Stimulated activated CD8-positive, alpha-beta memory T cell treated with anti-CD3 and anti-CD28 coated beads, Interleukin-2, amount 100 ng/mL, for 48 hours (primary cell): ENCODE measurements at places on chromosomes 1 and 21.
A peak's percentile ranks its signal among the peaks of the same experiment; 100 is the strongest.

- no peak for DNase-seq
Measured at GRCh38 chr1:52970149-52970548, 43.1 kb downstream of the SCP2 start.

GRCh38 chr1:101907264-101907663 is 89.5 kb downstream of the OLFM3 start:
- no peak for DNase-seq

- no peak for DNase-seq
Measured at GRCh38 chr1:157135646-157136045, 2.5 kb downstream of the ETV3 start.

DNA sequence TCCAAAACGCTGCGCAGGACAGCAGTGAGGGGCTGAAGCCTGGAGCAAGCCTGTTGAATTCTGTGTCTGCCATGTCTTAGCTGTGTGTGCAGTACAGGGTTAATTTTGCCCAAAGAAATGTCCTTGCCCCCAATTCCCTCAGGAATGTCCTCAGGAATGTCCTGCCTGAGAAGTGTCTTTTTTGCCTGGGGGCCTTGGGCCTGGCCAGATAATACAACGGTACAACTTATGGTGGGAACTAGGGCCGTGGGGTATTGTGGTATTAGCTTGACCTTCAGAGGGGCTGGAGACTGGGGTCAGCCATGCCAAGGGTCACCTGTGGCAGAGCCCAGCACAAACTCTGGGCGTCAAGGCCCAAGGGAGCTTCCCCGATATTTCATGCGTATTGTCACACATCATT is 107.7 kb downstream of the AJAP1 start:
- DNase-seq = no peak

GRCh38 chr1:43671626-43672330 is 21.8 kb downstream of the KDM4A start:
- DNase-seq = no peak

DNA sequence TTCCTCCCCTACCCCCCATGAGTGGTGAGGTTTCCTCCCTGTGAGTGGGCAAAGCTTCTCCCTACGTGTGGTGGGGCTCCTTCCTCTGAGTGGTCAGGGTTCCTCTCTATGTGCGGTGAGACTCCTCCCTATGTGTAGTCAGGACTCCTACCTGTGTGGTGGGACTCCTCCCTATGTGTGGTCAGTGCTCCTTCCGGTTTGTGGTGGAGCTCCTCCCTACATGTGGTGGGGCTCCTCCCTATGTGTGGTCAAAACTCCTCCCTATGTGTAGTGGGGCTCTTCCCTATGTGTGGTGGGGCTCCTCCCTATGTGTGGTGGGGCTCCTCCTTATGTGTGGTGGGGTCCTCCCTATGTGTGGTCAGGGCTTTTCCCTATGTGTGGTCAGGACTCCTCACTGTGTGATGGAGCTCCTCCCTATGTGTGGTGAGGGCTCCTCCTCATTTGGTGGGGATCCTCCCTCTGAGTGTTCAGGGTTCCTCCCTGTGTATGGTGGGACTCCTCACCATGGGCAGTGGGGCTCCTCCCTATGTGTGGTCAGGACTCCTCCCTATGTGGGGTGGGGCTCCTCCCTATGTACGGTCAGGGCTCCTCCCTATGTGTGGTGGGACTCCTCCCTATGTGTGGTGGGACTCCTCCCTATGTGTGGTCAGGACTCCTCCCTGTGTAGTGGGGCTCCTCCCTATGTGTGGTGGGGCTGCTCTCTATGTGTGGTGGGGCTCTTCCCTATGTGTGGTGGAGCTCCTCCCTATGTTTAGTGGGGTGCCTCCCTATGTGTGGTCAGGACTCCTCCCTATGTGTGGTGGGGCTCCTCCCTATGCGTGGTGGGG is 29.1 kb downstream of the PRSS38 start:
- no peak for DNase-seq

GRCh38 chr1:21292984-21293536 is 2.8 kb upstream of the ECE1 start:
- DNase-seq = peak; percentile 46

GRCh38 chr1:5883129-5884048 is 108.8 kb downstream of the NPHP4 start:
- no peak for DNase-seq

DNA sequence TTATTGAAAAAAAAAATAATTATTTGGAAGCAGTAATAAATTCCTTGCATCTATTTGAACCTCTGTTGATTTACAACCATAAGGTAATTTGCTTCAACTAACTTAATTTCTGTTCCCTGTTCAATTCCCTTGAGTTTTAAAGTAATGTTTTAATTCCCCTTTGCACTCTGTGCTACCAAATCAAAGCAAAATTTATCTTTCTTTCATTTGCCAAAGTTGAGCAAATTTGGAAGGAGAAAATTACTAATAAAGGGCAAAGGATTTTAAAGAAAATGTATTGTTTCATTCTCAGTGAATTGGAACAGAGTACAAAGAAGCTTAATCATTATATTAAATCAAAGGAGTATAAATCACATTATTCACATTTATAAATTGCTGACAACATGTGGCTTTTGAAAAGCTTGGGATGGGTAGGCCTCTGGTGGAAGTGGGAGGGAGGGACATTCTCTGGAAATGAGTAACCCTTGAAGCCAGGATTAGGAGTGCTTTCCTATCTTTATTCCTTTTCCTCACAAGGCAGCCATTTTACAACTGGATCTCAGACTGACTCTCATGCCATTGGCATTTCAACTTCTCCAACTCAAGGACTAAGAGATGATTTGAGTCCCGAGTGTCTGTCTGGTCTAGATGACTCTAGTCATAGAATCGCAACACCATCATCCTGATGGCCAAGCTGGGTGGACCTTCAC is 331.6 kb upstream of the DUSP10 start:
- DNase-seq = no peak

DNA sequence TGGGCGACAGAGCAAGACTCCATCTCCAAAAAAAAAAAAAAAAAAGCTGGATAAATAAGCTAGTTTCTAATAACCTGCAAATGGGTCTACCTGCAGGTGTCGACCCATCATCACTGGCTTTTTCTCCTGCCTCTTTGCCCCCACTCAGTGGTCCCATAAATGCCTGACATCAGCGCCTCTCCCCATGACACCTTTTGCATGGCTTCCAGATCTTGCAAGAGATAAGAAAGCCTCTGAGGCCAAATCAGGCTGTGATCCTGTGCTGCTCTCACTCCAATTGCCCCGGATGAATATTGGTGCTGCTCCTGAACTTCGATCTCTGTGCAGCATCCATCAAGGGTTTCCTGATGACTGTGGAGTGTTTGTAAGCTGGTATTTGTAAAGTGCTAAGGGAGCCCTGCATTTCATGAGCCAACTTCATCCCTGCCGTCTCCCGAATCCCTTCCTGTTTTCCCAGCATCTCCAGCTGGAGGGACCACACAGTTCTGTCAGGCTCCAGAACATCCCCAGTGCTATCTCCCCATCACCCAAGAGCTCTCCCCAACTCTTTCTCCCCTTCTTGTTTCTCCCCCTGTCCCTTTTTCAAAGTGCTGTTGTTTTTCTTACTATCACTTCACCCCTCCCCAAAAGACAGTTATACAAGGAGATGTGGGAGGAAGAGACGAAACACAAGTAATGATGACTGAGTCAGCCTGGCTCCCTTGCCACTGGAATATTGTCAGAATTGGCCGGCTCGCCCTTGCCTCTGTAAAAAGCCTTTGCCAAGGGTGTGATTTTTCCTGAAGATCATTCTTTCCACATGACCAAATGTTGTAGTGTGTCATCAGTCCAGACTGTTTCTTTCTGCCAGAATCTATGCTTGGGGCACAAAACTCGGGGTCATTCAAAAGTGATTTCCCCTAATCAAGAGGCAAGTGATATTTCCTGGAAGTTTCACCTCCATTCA is 2.8 kb upstream of the EFHD2 start:
- no peak for DNase-seq

GRCh38 chr1:222034790-222035189 is 292.9 kb upstream of the DUSP10 start:
- DNase-seq = no peak

- DNase-seq = no peak
Measured at GRCh38 chr1:213686983-213687382, 300.8 kb upstream of the PROX1 start.

- DNase-seq = no peak
Measured at GRCh38 chr1:201354901-201355295, 22.6 kb downstream of the TNNT2 start.

GRCh38 chr1:20654104-20654690 is 7.0 kb downstream of the DDOST start:
- no peak for DNase-seq

DNA sequence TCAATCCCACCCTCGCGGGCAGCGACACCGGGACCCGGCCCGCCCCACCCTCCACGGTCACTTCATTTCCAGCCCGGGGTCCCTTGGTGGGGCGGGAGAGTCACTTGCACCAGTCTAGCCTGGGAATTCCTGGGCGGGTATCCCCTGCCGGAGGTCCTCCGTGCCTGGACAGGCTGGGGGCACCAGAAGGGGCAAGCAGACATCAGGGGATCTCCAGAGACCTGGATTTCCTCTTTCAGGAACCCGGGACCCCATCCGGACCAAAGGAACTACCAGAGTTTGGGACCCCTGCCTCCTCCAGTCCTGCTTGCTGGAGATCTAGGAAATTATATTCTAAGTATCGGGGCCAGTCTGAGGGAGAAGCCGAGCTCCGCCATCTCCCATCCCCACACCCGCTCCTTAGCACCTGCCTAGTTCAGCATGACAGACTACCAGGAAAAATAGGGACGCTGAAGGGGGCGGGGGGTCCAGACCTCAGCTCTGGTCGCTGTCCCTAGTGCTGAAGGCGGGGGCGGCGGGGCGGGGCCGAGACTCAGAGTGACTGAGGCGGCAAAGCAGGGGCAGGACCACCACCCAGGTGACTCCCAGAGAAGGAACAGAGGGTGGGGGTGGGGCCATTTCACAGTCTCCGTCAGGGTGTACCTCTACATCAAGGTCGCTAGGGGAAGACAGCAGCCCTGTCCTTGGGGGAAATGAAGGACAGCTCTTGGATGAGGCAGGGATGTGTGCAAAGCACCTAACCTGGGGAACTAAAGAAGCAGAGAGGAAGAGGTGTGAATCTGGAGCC is 832 bp downstream of the HCN3 start:
- DNase-seq = peak; percentile 76

DNA sequence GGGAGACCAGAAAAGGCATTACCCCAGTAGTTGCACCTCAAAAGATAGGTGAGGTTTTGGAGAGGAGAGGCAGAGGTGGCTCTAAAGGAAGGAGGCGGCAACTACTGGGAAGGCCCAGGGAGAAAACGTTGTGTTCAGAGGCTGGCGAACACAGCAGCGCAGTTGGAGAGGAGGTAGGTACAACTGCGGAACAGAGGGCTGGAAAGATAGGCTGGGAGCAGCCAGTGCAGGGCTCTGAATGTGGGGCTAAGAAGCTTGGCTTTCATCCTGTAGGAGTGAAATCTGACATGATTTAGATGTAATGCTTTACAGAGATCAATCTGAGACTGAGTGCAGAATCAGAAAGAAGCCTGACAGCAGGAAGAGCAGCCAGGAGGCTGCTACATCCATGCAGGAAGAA is 13.0 kb downstream of the RIMS3 start:
- no peak for DNase-seq

- DNase-seq = no peak
Measured at GRCh38 chr1:185821612-185822385, 87.6 kb downstream of the HMCN1 start.

DNA sequence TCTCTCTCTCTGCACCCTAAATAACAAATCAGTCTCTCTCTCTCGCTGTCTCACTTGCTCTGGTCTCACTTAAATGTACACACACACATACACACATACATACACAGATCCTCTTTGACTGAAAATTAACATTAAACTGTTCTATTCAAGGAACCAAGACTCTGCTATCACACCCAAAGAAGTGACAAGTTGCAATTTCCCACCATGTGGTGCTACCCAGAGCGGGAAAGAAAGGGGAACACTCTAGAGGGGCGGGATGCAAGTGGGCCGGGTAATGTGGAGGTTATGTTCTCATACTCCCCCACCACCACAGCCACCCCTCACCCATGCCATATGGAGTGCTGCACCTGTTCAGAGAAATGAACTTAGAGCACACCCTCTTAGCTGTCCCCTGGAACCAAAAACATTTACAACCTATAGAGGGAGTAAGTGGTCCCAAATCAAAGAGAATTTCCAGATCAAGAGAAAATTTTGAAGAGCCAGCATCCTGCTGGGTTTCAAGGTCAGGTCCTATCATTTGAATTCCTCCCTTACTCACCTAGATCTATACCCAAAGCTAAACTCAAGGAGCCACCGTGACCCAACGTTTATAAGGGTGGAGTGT is 319.4 kb downstream of the BRINP2 start:
- DNase-seq = no peak

GRCh38 chr1:216034506-216034905 is 388.7 kb downstream of the USH2A start:
- DNase-seq = no peak

DNA sequence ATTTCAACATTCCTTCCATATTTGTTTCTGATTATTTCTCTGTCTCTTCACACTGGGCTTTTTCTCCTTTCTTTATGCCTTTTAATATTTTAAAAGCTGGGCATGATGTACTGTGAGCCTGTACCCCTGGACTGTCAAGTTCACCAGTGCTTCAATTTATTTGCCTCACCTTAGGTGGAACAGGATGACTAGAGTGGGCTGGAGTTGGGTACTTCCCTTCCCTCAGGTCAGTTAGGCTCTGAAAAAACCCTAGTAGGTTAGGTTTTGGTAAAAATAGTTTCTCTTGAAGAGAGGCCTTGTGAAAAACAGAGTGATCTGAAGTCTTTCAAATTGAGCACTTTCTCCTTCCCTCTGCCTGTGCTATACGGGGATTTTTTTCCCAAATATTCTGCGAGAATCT is 163.0 kb upstream of the LYPLAL1 start:
- DNase-seq = no peak

DNA sequence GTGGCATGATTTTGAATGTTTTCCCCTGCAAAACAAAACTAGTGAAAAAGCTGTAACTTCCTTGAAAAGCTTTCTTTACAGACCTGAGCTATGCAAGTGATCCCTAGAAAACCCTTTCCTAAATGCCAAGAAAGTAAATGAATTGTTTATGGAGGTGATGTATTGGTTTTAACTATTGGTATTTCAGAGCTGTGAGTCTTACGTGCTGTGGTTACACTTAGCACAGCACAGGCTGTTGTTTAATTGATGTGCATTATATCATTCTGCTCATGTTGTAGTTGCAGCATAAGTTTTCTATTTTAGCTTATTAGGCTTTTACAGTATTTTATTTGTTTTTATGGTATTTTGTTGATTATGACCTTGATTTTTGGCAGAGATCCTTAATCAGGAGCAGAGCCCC is 74.1 kb upstream of the DYNLT5 start:
- DNase-seq = no peak
